ENCODE measurements at places on chromosomes 6 and 20.

GRCh38 chr6:30876039-30876730, 8.1 kb upstream of the DDR1 start:
- DNase-seq, result no peak

DNA sequence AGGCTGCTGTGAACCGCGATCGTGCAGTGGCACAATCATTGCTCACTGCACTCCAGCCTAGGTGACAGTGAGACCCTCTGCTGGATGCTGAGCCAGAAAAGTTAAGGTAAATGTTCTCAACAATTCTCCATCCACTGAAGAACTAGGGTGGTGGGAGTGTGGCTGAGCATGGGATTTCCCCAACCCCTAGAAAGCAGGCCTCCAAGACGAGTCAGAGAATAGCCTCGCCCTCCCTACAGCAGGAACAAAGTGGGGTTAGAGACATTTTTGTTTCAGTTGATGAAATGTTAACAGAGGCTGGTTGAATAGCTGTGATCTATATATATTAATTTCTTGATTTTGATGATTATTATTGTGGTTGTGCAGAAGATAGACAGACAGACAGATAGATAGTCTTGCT, 6.1 kb upstream of the ALDH8A1 start:
- DNase-seq, result no peak

DNA sequence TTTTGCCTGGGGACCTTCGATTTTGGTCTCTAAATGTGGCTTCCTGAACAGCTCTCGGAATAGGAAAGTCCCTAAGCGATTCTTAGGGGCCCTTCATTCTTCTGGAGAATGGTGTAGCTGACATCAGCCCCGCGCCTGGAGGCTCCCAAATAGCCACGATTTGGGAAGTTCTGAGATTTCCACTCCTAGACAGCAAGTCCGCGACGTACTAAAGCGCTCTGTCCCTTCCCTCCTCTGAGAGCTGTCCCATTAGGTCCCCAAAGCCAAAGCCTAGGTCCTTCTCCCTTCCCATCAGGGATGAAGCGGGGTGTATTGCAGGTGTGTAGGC, 756 bp downstream of the MOXD1 start:
- DNase-seq, result no peak

- DNase-seq, result no peak
Measured at GRCh38 chr6:170201361-170201760, 89.5 kb downstream of the DLL1 start.

GRCh38 chr6:14429396-14429795, 311.8 kb downstream of the CD83 start:
- no peak for DNase-seq

DNA sequence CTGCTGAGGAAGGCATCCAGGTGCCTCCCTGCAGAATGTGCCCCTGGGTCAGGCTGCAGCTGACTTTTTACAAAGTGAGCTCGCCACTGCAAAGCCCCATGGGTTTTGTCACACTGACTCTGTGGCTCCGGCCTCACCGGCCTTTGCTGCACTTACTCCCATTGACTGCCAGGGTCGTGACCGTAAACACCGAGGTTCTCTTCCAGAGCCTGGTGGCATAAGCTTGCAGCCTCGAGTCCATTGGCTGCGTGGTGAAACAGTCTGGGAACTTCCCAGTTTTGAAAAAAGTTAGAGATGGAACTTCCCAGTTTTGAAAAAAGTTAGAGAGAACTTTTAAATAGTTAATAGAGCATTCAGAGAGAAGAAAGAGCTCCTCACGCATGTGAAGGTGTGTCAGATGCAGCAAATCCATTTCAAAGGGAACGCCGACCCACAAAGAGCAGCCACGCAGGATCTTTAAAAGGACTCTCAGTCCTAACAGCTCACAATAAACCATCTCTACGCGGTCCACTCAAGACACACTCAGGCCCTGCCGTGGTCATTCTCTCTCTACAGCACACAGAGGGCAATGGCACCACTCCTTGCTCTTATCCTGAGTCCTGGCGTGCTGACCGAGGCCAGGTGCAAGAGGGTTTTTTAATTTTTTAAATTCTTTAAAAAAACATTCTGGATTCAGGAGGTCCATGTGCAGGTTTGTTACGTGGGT, 12.8 kb downstream of the RAMACL start:
- DNase-seq, result no peak

DNA sequence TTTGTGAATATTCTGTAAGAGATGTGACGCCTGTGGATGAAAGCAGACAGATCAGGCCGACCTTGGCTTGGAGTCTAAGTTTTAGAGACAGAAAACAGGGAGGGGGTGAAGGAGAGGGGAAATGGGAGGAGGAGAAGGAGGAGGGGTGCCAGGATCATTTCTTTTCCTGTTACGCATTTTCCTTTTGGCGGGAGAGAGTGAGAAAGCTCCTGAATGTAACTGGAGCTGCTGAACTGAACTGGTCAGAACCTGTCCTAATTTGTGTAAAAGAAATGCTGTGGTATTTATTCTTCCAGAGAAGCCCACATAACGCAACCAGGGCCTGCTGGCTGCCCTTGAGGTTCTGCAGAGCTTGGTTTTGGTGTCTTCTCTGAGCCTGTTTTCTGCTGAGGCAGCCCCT, 41.9 kb downstream of the UTRN start:
- no peak for DNase-seq

GRCh38 chr6:82144007-82144851, 103.3 kb downstream of the IBTK start:
- DNase-seq, result no peak

- no peak for DNase-seq
Measured at GRCh38 chr6:135994857-135995544, 143.5 kb downstream of the PDE7B start.

Measured in activated CD4-positive, alpha-beta T cell treated with anti-CD3 and anti-CD28 coated beads, Interleukin-2, amount 50 U/mL, for 4 hours (primary cell).